Caki2 (cell line): ENCODE measurements at places on chromosomes 3 and 15. TPM values are rescaled to one million over a fixed set of nuclear protein-coding genes. Genes with fewer than 3 reads are reported as not detected.

DNA sequence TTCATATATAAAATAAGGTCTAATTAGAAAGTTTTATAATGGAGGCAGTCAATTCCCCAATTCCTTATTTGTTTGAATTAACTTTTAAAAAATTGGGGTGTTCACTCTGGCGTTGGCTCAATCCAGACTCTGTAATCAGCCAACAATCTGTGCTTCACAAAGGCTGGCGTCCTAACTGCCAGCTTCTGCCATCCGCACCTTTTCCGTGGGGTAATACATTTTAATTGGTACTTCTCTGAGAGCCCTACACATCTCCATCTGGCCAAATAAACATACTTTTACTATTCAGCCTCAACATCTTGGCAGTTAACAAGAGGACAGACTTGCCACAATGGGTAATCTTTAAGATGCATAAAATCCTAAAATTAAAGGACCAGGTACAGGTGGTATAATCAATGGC is 125.2 kb upstream of the CCNL1 start:
- DNase-seq, result no peak

GRCh38 chr3:111045564-111045963 is 26.1 kb upstream of the NECTIN3 start:
- DNase-seq, result no peak

DNA sequence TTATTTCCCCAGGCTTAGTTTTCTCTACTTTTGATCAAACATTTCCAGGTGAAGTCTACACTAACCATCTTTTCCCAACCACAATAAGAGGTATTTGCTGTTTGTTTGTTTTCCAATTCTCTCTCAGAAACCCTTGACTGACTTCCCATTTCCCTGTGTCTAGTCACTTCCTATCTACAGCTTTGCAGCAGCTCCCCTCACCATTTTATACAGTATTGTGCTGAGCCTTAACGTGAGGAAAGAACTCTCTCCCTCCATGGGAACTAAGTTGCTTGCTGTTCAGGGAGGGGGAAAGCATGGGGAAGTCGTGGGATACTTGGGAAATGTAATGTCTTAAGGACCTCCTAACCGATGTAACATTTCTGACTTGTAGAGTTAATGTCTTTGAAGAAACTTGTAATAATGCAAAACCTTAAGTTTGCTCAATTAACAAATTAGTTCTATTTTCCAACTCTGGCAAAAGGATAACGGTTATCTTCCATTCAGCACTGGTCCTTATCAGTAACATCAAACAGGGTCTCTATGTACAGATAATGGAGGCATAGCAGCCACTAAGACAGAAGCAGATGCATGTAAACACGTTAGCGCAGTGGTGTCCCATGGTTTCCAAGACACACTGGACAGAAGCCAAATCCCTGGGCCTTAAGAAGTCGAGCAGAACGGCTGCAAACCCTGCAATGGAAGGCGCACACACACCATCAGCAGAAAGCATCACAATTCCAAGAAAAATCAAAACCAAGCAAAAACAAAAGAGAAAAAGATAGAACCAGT is 39.7 kb downstream of the NPTN start:
- no peak for DNase-seq

GRCh38 chr3:13727890-13728289 is 152.0 kb downstream of the WNT7A start:
- DNase-seq, result no peak

The RTP1 gene
- total RNA-seq, result not detected in 2 replicates

The PRSS50 gene
- not detected in 2 replicates for total RNA-seq
